Activated CD4-positive, CD25-positive, alpha-beta regulatory T cell (primary cell): ENCODE measurements at places on chromosomes 12 and 14.

DNA sequence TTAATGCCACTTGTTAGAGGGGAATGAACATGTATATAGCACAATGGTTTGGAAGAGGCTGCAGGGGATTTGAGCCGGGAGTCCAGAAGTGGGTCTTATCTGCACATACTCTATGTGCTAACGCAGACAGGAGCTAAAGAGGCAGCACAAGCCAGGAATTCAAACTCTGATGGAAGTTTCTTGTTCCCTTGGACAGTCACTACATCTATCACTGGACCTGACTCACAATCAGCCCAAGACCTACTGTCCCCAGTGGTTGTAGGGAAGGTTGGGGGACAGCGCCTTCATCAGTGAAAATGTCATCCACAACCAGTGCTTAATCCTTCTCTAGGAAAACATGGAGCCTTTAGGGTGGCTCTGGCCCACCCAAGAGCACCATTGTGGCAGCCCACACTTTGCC, 107.8 kb downstream of the GCH1 start:
- DNase-seq, result no peak

DNA sequence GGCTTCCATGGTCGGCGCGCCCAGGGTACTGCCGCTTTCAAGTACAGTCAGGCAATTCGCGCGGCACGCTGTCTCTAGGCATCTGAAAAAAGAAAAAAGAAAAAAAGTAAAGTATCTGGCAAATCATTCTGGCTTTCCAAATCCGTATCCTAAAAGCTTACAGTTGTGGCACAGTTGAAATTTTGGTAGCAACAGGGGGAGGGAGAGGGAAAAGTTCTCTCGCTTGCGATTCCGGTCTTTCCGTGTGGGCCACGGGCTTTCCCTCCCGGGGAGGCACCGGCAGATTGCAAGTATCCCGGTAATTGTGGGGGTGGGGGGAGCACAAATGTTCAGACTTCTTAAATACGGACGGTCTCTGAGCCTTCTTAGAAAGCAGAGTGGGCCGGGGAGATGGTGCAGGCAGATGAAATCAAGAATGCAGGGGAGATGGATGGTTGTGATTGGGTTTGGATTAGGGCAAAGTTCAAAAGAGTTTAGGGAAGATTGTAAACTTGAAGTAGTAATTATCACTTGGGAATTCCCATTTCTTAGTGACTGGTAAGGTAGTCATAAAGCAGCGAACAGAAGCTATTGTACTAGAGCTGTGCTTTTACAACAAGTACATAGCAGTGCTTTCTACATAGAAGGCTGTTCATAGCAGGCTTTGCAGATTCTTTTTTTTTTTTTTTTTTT, 1.2 kb downstream of the SOCS2 start:
- DNase-seq, result no peak

DNA sequence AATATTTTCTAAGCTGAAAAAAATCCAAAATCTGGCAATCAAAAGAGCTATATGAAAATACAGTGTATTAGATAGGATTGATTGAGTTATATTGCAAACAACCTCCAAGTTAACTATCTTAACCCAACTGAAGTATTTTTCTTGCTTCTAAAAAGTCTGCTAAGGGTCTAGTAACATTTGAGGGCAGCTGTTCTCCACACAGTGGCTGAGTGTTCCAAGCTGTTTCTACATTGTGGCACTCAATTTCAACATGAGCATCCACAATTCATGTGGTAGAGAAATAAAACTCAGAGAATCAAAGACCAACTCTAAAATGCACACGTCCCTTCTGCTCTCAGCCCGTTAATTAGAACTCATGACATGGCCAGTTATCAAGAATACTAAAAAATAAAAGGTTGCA, 340.0 kb downstream of the C12orf50 start:
- no peak for DNase-seq

DNA sequence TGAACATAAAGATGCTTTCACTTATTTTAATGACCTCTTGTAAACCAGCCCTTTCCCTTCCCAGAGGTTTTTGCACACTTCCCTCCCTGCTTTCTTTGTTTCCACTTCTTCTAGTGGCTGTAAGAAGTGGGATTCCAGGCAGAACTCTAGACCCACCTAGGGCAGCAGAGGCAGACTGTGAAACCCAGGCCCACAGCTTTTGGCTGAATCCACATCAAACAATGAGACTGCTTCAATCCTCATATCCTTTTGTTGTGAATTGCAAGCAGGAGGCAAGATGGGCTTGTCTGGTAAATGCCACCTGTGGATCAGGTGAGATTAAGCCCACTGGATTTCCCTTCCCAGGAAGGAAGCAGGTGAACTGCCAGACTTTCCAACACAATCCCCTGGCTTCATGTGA, 12.8 kb downstream of the CCDC177 start:
- no peak for DNase-seq

DNA sequence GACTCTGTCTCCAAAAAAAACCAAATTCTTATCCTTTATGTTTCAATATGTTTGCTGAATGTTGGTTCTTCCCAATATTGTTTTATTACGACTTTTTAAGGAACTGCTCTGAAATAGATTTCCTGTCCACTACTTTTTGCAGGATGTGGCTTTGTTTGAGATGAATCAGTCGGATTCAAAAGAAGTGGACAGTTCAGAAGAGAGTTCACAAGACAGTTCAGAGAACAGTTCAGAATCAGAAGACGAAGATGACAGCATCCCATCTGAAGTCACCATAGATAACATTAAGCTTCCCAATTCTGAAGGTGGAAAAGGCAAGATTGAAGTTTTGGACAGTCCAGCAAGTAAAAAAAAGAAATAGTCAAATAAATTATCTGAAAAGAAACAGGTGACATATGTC, 8.2 kb downstream of the NOPCHAP1 start:
- DNase-seq, result no peak

DNA sequence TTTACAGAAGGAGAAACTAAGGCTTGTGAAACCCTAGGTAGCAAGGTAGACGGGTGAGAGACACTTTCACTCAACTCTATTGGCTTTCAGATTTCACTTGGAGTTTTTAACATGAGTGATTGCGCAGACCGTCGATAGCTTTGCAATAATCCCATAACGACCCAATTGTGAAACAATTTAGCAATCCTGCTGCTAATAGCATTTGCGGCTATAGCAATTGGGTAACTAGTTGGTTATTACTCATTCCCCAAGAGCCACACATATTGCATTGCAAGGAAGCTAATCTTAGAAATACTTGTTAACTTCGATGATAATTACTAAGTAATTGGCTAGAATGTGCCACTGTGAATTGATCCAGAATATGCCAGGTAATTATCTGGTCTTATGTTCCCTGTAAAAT, 159.9 kb upstream of the NOS1 start:
- DNase-seq, result no peak

DNA sequence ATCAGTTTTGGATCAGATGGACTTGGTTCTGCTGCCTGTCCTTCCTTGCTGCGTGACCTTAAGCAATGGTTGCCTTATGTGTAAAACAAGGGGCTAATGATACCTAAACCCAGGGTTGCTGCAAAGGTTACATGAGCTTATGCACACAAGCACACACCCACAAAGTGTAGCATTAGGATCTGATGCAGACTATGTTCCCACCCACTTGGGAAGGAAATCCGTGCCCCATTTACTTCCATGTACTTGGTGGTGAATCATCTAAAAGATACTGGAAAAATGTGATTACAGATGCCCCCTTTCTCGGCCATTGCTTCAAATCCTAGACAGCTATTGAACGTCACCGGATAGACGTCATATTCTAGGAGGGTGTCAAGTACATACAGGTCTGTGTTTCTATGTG, 87.1 kb downstream of the PRKCH start:
- no peak for DNase-seq

DNA sequence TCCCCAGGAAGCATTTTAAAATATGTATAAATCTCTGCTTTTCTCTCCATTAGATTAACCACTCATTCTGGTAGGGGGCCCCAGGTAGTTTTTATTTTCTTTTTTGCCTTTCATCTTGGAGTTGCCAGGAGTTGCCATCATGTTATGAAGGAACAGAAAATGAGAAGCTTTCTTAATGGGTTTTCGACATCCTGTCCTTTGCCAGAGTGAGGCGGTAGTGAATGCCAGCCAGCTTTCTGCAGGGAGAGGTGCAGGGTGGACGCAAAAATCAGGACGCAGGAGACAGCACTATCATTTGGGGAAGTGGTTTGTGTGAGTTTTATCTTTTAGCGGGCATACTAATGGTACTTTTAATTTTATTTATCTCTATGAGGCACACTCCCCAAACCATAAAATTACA, 1.7 kb downstream of the RASSF8 start:
- DNase-seq, result no peak

DNA sequence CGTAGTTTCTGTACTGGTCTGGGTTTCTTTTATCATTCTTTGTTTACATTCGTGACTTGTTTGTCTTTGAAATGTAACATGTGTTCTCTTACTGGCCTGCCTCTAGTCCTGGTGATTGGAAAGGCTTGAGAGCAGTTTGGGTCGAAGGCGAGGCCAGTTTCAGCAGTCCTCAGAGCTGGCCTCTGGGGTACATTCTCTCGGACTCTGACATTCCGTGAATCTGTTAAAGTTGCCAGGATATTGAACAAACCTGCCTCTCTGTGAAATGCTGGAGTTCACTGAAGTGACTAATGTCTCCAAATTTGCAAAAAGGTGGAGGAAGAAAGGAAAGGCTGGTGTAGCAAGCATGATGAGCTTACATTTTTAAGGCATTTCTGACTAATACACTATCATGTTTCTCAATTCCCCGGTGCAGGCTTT, 1.5 kb downstream of the PLEKHA5 start:
- no peak for DNase-seq

- DNase-seq, result no peak
These were observed 44.8 kb downstream of the KNTC1 start for GRCh38 chr12:122571821-122572220.

GRCh38 chr12:132761032-132761920, at the start of gene ANKLE2:
Gene ANKLE2 (minus strand): TSS chr12:132761832. CDS start chr12:132761798, 34 bp downstream.
- DNase-seq, result peak; percentile 37

DNA sequence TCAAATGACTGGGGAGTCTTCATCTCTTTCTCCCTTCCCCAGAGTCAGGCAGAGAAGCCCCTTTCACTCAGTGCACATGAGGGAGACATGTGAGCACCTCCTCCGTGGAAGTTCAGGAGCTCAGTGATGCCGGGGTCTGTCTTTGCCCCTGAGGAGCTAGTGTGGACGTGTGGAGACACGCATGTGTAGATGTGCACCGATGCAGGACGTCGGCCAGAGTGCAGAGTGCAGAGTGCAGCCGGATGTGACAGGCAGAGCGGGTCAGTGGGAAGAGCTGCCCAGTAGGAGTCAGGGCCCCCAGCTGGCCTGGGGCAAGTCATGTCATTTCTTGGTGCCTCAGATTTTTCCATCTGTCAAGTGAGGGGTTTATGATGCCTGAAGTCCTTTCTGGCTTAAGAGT, 20.7 kb downstream of the TSPAN9 start:
- DNase-seq, result no peak

GRCh38 chr12:102548543-102548942, 68.2 kb upstream of the IGF1 start:
- DNase-seq, result no peak
